ENCODE measurements at places on chromosomes 2 and 18. TPM values are rescaled to one million over a fixed set of nuclear protein-coding genes. Genes with fewer than 3 reads are reported as not detected.

Gene R3HDM1
- 27.8 TPM for total RNA-seq

Gene RGPD4
- not detected for total RNA-seq

Gene SERPINB12
- total RNA-seq = not detected

Gene ERBB4
- 9.4 TPM for total RNA-seq

Gene MROH2A
- 0.80 TPM for total RNA-seq

Gene UGT1A8
- 0.26 TPM for total RNA-seq

Gene LHCGR
- total RNA-seq = 0.26 TPM

Gene MAP2
- total RNA-seq = 10.6 TPM

Gene LRRTM4
- total RNA-seq = 1.2 TPM

Gene COLEC12
- 40.2 TPM for total RNA-seq

Data from lung (tissue), 17 donors.